Naive thymus-derived CD8-positive, alpha-beta T cell (primary cell): ENCODE measurements at places on chromosomes 2 and 18. TPM values are rescaled to one million over a fixed set of nuclear protein-coding genes. Genes with fewer than 3 reads are reported as not detected.

DNA sequence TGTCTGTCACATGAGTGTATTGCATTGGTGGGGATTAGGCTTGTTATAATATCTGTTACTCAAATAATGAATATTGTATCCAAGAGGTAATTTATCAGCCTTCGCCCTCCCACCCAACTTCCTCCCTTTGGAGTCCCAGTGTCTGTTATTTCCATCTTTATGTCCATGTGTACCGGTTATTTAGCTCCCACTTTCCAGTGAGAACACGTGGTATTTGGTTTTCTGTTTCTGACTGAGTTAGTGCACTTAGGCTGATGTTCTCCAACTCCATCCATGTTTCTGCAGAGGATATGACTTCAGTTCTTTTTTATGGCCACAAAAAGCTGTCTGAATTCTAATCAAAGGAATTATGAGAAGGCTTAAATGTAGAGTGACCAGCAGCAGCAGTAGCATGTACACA is 104.0 kb upstream of the ARHGAP28 start:
- DNase-seq = no peak

- no peak for DNase-seq
Measured at GRCh38 chr18:50724751-50725151, 95.1 kb downstream of the MRO start.

DNA sequence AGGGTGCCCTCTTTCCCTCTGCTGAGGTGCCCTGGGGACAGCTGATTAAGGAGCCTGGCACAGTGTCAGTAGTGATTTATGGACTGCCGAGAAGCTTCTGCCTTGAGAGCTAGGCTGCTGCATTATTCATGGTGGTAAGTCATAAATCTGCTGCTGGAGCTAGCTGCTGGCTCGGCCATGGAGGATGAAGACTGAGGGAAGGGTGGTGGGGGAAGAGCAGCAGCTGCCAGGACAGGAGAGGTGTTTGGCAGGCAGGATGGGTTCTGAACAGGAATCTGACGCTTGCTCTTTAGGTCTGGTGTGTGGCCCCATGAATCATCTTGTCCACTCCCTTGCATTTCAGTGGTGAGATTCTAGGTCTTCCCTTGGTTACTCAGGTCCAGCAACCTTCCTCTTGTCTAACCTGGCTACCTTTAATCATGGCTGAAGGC is 296.3 kb downstream of the DYSF start:
- no peak for DNase-seq

- DNase-seq = no peak
Measured at GRCh38 chr18:43108882-43109281, 6.6 kb downstream of the RIT2 start.

DNA sequence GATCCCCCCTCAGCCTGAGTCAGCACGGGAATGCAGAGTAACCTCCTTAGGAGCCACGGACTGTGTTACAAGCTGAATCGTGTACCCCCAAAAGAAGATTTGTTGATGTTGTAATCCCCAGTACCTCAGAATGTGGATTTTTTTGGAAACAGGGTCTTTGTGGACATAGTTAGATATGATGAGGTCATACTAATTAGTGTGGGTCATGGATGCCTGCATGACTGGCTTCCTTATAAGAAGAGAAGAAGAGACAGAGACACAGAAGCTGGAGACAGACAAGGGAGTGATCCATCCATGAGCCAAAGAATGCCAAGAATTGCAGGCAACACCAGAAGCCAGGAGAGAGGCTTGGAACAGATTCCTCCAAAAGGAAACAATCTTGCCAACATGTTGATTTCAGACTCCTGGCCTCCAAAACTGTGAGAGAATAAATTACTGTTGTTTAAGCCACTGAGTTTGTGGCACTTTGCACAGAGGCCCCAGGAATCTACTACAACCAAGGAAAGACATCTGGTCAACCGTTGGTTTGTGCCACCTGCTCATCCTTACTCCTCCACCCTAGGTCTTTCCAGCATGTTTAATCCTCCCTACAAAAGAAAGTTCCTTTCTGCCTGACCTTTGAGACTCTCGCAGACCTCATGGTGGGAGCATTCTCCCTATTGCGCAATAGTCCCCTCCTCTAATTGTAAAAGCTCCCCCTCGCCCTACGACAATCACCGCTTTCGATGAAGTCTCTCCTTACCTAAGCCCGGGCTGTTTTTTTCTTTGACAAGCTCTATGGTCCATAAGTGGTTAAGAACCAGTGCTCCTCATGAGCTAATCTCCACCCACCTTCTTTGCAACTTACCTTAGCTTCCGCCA is 91.6 kb downstream of the DNER start:
- no peak for DNase-seq

DNA sequence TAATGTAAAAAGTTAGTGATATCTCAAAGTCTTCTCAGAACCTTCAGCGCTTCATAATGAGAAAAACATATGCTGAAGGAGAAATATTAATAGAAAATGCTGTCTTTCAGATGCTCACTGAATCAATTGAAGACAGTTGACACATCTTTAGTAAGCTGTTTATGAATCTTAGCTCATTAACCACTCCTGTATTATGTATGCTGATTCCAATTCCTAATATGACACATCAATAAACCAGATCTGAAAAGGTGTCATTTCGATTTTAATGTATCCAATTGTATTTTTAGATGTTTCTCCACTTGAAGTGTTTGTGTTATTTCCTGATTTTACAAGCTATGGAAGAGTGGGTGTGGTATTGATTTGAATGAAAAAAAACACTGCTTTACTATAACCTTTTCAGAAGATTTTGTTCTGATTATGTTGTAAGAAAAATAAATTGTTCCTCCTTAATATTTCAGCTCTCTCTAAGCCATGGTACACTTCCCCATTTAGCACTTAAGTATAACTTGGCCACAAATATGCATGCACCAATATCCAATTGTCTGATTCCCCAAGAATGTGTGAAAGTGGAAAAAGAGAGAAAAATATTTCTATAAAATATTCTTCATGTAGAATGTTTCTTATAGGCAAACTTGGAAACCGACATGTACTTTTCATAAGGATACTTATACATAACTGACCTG is 569.8 kb downstream of the ARHGAP15 start:
- DNase-seq = no peak

DNA sequence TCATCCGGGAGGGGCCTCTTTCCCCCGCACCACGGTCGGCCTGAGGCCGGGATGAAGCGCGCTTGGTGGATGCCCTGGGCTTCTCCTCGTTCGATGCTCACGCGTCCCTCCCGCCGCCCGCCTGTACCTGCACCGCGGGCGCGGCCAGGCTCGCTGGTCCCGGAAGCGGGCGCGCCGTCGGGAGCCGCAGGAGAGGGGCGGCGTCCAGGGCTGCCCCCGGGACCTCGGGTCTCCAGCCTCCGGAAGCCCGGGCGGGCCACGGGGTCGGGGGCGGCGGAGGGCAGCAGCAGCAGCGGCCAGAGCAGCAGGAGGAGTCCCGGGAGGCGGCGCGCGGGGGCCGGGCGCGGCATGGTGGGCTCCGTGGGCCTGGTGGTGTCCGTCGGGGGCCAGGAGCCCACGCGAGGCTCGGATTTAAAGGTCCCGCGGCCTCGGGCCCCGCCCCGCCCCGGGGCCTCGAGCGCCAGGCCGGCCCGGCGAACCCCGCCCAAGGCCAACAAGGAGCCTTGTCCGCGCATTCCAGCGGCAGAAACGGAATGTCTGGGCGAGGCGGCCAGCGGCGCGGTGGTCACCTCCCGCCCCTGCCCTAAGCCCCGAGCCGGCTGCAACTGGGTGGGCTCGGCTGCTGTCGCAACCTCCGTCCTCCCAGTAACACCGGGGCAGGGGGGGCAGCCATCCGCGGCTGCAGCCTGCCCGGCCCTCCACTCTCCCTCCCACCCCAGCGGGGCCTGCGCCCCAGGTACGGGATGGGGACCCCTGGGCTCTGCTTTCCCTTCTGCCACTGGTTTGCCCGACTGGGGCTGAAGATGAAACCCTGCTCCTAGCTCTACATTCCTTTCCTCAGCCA is at the start of gene MATN3:
TSS of gene MATN3 (minus strand) at position 387 of the 844 bp plus-strand sequence. CDS start at position 350, 37 bp downstream.
- DNase-seq = no peak

DNA sequence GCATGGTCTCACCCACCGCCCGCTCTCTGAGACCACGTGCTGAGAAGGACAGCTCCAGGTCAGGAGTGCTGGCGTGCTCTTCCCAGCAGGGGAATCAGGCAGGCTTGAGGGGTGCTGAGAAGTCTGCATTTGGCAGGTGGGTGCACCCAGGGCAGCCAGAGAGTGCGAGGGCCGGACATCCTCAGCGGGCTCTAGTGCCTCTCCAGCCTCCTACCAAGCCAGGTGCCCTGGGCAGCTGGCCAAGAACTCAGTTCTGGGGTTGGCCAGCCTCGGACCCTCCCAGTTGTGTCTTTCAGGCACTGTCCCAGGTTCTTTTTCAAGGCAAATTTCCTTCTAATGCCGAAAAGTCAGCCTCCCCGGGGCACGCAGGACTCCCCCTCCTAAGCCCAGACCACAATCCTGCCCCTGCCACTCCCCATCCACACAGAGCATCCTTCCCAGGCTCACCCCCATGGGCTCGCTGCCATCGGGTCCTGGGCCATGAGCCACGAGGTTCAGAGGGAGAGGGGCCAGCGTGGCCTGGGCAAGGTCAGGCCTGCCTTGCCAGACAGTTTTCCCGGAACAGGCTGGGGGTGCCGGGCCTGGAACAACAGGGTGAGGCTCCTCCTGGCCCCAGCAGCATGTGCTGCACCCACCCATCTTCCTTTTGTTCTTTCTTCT is 52.2 kb upstream of the GPC1 start:
- DNase-seq = no peak

GRCh38 chr2:37441055-37441454 is 96.6 kb downstream of the QPCT start:
- DNase-seq = no peak

GRCh38 chr2:237039301-237040031 is 46.2 kb upstream of the COPS8 start:
- DNase-seq = no peak

- DNase-seq = no peak
Measured at GRCh38 chr2:70988726-70989648, 5.7 kb downstream of the TEX261 start.

GRCh38 chr2:220096406-220096805 is 469.0 kb downstream of the SLC4A3 start:
- DNase-seq = no peak

DNA sequence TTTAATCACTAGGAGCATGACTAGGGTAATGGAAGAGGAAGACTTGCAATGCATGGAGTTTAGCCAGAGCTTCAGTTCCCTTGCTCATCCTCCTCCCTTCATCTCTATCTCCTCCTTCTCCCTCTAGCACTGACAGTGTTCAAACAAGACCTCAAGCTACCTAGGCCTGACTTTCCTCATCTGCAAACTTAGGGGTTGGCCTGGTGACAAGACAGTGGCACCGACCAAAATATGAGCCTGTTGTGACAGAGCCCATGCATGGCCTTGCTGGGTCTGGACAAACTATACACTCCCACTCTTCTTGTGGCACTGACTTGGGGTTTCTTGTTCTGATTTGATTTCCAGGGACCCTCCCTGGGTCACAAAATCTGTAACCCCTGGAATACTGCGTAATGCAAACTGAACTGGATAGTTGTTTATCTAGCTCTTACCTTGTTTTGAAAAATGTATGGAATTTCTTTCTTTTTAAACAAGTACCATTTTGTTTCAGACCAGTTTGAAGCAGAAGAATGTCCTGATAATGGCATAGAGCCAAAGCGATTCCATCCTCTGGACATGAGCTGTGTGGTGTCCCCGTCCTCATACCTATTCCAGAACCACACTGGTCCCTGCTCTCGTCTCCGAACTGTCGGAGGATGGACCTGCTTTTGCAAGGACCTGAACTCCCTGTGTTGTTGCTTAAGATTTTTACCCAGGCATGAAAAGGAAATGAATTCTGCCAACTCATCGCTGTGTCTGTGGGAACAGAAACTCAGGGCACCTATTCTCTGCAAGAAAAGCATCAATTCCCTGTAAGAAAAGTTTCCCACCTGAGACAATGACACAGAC is 33.4 kb upstream of the PPP4R1 start:
- no peak for DNase-seq

- DNase-seq = no peak
Measured at GRCh38 chr18:56709463-56709862, 58.3 kb downstream of the WDR7 start.

DNA sequence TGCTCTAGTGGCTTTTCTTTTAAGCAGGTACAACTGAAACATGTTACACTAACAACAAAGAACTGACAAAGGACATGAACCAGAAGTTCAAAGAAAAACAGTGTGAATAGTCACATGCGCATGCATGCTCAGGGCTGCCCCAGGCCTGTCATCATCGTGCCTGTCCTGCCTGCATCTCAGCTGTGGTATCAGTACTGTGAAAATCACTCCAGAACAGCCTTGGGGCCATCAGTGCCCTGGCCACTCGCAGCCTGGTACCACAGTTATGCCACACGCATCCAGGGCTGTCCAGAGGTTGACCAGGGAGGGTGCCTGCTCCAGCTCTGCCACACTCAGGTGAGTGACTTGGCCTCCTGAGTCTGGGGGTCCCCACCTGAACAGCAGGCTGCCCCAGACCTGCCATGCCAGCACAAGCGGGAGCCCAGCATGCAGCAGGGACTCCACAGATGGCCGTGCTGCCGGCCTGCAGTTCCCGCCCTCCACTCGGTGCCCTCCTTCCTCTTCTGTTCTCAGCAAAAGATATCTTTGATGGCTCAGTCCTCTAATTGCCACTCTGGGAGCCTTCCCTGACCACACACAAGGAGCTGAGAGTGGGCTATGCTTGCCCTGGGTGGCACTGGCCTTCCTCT is 12.3 kb downstream of the LIMS2 start:
- DNase-seq = no peak

GRCh38 chr2:239441261-239442078 is 40.6 kb upstream of the HDAC4 start:
- DNase-seq = no peak

DNA sequence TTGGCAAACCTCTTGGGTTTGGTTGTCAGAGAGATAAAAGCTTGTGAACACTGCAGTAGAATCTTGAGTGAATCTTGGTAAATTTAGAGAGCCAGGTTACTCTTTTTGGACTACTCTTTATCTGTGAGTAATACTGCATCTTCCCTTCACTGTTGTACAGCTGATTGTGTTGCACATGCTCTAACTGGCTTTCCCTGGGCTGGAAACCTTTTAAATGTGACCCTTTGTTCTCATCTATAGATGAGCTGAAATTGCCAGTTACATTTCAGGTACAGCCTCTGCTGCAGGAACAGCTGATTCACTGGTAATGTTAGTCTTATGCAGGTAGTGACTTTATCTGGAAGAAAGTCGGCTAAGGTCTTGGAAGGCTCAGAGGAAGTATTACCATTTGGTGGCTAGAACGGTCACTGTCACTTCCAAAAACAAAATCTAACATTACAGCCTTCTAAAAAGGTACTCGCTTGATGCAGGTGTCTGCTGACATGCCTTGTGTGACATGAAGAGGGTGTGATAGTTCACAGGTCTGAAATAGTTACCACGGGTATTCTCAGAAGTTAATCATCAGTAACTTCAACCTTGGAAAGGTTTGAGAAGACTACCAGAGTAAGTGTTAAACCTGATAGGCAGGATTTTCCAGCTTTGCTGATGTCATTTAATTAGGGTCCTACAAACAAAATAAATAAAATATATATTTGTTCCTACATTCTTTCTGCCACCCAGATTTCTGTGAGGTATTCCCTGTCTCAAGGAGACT is 851.1 kb downstream of the SLC4A3 start:
- DNase-seq = no peak

REEP1 gene
- total RNA-seq = 0.10 TPM

PLA2R1 gene
- total RNA-seq = not detected

STARD6 gene
- not detected for total RNA-seq

SLC16A14 gene
- 0.60 TPM for total RNA-seq

KCNIP3 gene
- total RNA-seq = not detected

TCF23 gene
- total RNA-seq = not detected

HS6ST1 gene
- 15.2 TPM for total RNA-seq

TSGA10 gene
- 32.1 TPM for total RNA-seq
